Stimulated activated naive B cell treated with anti-CD40 and anti-IgM and Interleukin-4, amounts not matched to agents 10 μg/mL and 1 μg/mL and 100 μg/mL, for 72 hours (primary cell): ENCODE measurements at places on chromosomes 4 and X.

DNA sequence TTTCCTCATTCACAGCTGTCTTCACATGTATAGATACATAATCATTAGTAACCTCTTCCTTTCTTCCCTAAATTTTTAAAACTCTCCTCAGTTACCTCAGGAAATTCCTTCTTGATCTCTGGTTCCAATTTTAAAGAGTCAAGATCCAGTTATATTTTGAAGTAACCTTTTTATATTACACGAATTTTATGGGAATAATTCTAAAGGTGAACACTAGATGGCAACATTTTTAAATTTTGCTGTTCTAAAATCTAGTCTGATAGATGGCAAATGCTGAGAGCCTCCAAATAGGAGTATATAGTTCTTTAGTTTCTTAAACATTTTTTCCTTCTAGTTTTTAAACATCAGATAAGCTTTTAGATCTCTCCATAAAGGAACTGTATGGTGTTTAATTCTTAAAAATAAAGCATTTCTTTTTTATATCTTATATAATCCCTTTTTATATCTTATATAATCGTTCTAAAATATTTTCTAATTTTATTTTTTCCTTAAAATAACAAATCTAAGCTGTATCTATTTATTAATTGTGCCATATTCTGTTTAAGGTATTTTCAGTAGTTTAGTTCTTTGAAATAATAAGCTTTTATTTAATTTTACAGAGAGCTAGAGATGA is 37.9 kb upstream of the PAPSS1 start:
- H3K27ac ChIP-seq = no peak overlapping the region
- peaks cover 6% of the 10 kb centered on the region for H3K27me3 ChIP-seq
- DNase-seq = no peak
- peaks cover 13% of the 10 kb centered on the region for H3K4me1 ChIP-seq
- H3K36me3 ChIP-seq = no peaks in the 10 kb centered on the region

DNA sequence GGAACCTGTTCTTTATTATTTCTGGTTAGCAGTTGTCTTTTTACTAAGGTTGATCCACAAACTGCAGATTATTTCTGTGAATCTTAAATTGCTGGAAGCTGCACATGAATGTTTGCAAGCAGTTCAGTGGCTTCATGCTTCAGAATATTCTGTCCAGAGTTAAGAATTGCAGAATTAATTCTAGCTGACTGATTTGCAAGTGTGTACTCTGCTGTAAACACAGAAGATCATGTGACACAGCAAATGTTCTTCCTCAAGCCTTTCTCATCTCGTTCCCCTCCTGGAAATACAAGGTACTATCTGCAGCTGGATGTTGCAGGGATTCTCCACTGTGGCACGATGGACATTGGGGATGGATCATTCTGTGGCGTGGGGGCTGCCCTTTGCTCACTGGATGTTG is 16.8 kb upstream of the CLTRN start:
- no peak overlapping the region for H3K4me3 ChIP-seq
- H3K4me1 ChIP-seq = peaks cover 15% of the 10 kb centered on the region
- no peaks in the 10 kb centered on the region for H3K27me3 ChIP-seq

- DNase-seq = no peak
- peaks cover 23% of the 10 kb centered on the region for H3K4me1 ChIP-seq
- H3K27ac ChIP-seq = no peak overlapping the region
- H3K27me3 ChIP-seq = no peaks in the 10 kb centered on the region
- no peak overlapping the region for H3K4me3 ChIP-seq
- no peaks in the 10 kb centered on the region for H3K36me3 ChIP-seq
These were observed 5.6 kb upstream of the AMOT start for GRCh38 chrX:112846187-112846586.

GRCh38 chrX:15465896-15466651 is 27.1 kb downstream of the PIR start:
- H3K36me3 ChIP-seq = no peaks in the 10 kb centered on the region
- DNase-seq = no peak
- H3K4me3 ChIP-seq = no peak overlapping the region
- H3K27ac ChIP-seq = no peak overlapping the region

GRCh38 chr4:181957088-181957487 is 286.1 kb upstream of the TENM3 start:
- H3K27me3 ChIP-seq = no peaks in the 10 kb centered on the region
- H3K27ac ChIP-seq = no peak overlapping the region
- no peak overlapping the region for H3K4me3 ChIP-seq
- H3K36me3 ChIP-seq = no peaks in the 10 kb centered on the region
- no peaks in the 10 kb centered on the region for H3K4me1 ChIP-seq

- no peaks in the 10 kb centered on the region for H3K4me1 ChIP-seq
- no peak overlapping the region for H3K4me3 ChIP-seq
- H3K27me3 ChIP-seq = no peaks in the 10 kb centered on the region
- no peaks in the 10 kb centered on the region for H3K36me3 ChIP-seq
- DNase-seq = no peak
These were observed 9.5 kb upstream of the NOX1 start for GRCh38 chrX:100883654-100884053.

GRCh38 chrX:126701380-126701779 is 118.1 kb upstream of the PRR32 start:
- DNase-seq = no peak
- H3K4me1 ChIP-seq = no peaks in the 10 kb centered on the region
- no peak overlapping the region for H3K27ac ChIP-seq
- no peaks in the 10 kb centered on the region for H3K36me3 ChIP-seq

DNA sequence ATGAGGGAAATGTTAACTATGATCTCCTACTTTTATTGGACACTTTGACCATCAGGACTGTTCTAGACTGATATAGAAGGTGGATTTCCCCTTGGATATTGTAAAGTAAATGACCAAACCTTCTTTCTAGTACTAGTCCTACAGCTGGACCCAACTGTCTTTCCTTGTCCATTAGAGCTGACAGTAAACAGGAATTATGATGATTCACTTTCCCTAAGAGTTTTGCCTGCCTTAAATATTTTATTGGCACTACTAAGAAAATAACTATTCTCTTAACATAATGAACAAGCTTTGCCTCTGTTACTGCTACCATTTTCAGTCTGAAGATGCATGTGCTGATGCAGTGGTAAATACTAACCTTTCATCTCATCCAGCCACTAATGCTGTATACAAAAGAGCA is 915.4 kb downstream of the CENPC start:
- H3K27ac ChIP-seq = no peak overlapping the region
- no peaks in the 10 kb centered on the region for H3K27me3 ChIP-seq
- DNase-seq = no peak
- no peak overlapping the region for H3K4me3 ChIP-seq
- no peaks in the 10 kb centered on the region for H3K36me3 ChIP-seq

GRCh38 chrX:12791257-12792228 is at the start of gene PRPS2:
TSS of gene PRPS2 (plus strand) at chrX:12791412. CDS start at chrX:12791498, 86 bp downstream.
- no peaks in the 10 kb centered on the region for H3K27me3 ChIP-seq
- peak; percentile 37 for DNase-seq
